ENCODE measurements at places on chromosomes 5 and 9. TPM values are rescaled to one million over a fixed set of nuclear protein-coding genes. Genes with fewer than 3 reads are reported as not detected.

GRCh38 chr9:126293522-126293889, 33.1 kb upstream of the MVB12B start:
- no peak for DNase-seq

Gene CETN3
- 22.8 TPM for total RNA-seq

Gene PCDHA10
- total RNA-seq: 10.6 TPM

- DNase-seq: no peak
Measured at GRCh38 chr5:24005384-24005783, 498.0 kb downstream of the PRDM9 start.

GRCh38 chr9:128382261-128382660, 11.1 kb downstream of the URM1 start:
- no peak for DNase-seq

DNA sequence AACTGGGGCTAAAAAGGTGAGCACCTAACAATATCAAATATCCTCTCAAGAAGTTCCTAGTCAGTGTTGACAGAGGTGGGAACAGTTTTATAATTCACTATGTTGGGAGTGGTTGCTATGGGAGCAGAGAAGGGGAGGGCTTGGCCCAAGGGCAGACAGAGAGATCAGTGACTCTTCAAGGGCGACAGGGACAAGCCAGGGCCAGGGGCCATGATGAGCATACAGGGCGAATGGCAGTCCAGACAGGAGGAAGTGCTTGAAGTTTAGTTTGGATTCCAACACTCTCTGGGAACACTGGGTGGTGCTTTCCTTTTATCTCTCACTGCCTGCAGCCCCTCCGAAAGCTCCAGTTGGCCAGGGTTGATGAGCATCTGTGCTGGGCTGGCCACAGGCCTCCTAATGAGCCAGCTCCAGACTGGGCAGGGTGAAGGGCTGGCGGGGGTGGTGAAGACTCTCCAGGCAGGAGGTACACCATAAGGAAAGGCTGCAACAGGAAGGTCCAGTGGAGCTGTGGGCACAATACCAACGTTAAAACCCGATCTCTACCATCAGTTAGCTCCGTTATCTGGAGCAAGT, 111.3 kb downstream of the TMEM174 start:
- no peak for DNase-seq

Gene STK32A
- 4.1 TPM for total RNA-seq

- no peak for DNase-seq
Measured at GRCh38 chr9:32463500-32464293, 62.3 kb downstream of the RIGI start.

DNA sequence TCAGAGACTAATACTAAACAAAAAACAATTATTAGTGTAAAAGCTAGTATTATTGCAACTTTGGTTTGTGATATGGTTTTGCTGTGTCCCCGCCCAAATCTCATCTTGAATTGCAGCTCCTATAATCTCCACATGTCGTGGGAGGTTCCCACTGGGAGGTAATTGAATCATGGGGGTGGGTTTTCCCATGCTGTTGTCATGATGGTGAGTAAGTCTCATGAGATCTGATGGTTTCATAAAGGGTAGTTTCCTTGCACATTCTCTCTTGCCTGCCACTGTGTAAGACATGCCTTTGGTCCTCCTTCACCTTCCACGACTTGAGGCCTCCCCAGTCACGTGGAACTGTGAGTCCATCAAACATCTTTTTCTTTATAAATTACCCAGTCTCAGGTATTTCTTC, 325.9 kb upstream of the DAB2 start:
- DNase-seq: no peak

Gene FOXD4L4
- 0.41 TPM for total RNA-seq

GRCh38 chr5:141934099-141934844, 10.6 kb downstream of the DELE1 start:
- DNase-seq: no peak

All from frontal cortex (tissue), 4 donors.